ENCODE measurements at places on chromosomes 1 and 21. TPM values are rescaled to one million over a fixed set of nuclear protein-coding genes. Genes with fewer than 3 reads are reported as not detected.

CD247 gene
- polyA plus RNA-seq: 0.49 TPM

- no peak for DNase-seq
These were observed 373.1 kb upstream of the CXADR start for GRCh38 chr21:17139696-17140095.

SAMD13 gene
- polyA plus RNA-seq: 5.8 TPM

FMO2 gene
- polyA plus RNA-seq: 1.1 TPM

TMEM125 gene
- 15.9 TPM for polyA plus RNA-seq

GJB4 gene
- 0.28 TPM for polyA plus RNA-seq

GRCh38 chr1:33815061-33815460, 48.8 kb upstream of the HMGB4 start:
- DNase-seq: no peak

GRCh38 chr1:231971397-231972110, 345.0 kb downstream of the DISC1 start:
- DNase-seq: no peak

DNA sequence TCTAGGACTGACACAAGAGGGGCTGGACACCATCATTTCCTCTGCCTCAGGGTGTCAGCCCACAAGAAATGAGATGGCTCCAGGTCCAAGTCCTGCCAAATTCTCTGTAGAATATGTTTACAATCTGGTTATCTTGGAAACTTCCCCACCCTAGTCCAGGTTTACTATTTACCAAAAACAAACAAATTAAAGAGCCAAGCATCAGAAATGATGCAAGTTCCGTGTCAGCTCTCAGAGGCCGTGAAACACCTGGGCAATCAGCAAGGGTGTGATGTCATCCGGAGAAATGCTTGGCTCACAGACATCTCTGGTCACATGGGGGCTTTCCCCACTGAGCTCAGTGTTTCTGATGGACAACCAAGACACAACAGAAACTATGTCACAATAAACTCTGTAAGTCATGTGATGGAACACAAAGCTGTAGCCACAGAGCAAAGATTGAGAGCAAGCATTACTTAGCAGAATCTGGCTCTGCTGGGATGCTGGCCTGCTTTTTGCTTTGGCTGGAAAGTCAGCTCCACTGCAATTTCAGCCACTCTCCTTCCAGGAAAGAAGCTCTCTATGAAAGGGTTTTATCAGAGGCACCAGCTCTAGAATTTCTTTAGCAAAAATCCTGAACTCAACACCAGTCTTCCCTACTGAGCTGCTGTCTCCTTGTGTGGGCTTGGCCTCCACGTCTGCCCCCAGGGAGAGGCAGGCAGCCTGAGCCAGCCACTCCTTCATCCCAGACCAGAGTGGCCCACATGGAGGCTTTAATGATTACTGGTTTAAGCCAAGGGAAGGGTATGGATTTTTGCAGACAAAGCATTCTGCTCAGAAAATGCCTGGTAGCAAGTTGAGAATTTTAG, 55.9 kb downstream of the NENF start:
- no peak for DNase-seq

GRCh38 chr1:230315099-230315498, 111.0 kb downstream of the PGBD5 start:
- DNase-seq: no peak

DNA sequence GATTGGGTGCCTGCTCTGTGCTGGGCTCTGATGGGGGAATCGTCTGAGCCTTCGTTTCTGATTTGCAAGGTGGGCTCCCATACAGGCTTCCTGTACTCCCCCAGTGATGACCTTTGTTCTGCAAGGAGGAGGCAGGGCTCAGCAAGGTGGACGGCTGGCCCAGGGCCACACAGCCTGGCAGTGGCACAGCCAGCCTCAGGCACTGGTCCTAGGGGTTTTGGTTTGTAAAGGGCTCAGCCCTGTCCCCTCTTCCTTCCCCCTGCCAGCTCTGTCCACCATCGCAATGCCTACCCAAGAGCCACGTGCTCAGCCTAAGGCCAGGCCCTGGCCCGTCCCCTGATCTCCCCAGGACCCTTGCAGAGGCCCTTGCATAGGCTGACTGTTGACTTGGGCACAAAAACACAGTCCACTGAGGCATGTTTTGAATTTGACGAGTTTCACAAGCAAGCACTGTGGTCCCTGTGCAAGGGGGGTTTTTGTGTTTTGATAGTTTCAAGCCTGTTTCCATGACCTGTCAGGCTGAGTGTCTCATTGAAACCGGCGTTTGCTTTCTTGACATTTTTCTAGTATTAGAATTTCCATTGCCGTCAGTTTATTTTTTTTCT, 39.5 kb upstream of the TNFRSF1B start:
- DNase-seq: no peak

GRCh38 chr1:29638281-29638680, 402.0 kb downstream of the PTPRU start:
- no peak for DNase-seq

DNA sequence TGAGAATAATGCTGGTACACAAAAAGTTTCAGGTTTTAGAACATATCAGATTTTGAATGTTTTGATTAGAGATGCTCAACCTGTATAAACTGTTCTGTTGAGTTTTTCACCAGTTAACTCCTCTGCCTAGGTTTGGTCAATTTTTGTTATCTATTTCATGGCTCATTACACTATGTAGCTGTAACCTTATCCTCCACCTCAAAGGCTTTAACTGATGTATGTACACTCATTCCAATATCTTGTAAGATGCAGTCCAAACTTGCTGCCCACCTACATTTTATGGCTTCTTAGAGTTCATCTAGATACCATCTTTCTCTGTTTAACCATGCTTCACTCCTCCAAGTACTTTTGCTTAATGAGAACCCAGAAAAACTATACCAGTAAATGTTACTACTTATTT, 107.8 kb downstream of the EIF4G3 start:
- DNase-seq: no peak

- no peak for DNase-seq
These were observed 19.2 kb upstream of the DEPDC1 start for GRCh38 chr1:68516066-68516465.

DNA sequence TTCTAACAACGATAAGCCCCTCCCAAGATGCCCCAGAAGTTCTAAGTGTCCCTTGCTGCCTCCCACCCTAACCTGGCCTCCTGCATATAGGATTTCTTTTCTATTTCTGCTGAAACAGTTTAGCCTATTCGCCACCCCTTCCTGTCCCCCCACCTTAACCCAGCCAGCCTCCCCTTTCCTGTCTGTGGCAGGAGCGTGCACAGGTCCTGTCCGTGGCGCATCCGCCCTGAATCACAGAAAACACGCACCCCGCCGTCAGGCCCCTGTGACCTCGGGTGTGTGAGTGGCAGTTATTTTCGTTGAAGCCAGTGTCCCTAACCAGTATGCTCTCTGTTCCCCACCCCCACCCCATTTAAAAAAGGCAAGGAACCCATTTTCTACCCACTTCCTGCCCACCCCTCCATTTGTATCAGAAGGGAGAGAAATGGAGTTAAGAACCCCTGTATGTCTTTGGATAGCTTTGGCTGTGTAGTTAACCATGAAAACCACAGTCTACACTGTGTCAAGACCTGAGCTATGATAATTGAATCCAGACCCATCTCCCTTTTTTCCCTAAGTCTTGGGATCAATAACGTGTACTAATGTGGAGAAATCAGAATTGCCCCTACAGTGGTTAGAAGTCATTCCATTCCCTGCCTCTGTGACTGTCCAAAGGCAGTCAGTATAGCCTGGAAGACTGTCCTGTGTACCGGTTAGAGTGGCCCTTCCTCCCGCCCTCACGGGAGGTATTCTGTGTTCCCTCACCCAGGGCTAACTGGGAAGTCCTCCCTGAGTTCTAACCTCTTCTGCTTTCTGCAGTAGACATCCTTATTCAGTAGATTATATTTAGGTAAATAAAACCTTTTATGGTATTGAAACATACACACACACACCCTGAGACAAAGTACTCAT, 1.8 kb downstream of the PLEKHO1 start:
- no peak for DNase-seq

GIPC2 gene
- 16.3 TPM for polyA plus RNA-seq

DNA sequence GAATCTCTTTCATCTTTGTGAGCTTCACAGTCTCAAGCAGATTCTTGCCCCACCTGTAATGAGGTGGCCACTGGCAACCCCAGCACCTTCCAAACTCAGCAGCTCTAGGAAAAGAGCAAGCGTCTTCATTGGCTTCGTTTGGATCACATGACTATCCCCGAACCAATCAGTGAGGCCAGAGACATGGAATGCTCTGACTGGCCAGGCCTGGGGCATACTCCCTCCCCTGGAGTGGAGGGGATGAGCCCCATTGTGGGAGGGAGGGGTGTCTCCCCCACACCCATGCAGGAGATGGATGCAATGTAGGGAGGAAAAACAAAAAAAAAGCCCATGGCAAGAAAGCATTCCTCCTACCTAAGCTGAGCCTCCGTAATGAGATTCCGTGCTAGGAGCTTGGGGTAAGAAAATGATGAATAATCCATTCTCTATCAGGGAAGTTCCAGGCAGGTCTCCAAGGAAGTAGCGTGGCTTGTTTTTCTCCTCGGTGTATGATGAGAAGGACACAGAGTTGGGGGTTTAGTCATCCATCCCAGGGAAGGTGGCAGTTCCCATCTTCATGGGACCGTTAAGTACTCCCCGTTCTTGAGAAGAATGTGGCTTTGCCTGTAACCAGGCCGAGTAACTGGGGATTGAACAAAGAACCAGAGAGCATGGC, 32.7 kb downstream of the FHAD1 start:
- DNase-seq: no peak

DNA sequence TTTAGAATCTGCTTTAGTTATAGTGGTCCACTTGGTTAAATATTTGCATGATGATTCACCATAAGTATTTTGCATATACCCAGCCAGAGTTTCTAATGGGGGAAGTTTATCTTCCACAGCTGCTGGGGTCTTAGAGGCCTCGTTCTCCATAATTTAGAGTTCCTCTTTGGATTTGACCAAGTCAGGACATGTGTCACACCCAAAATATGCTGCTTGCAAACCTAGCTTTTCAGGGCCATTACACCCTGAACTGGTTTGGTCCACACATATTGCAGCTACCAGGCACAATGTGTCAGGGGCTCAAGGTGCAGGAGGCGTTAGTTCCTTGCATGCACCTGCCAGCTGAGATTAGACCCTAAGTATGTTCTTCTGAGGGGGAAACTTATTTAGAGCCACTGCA, 17.1 kb upstream of the FMO4 start:
- DNase-seq: no peak

GRCh38 chr1:116243333-116244054, 129.6 kb upstream of the ATP1A1 start:
- DNase-seq: no peak

RHBDL2 gene
- polyA plus RNA-seq: 0.86 TPM

All from right renal cortex interstitium (tissue), 3 donors.